ENCODE measurements at places on chromosomes 4 and X. TPM values are rescaled to one million over a fixed set of nuclear protein-coding genes. Genes with fewer than 3 reads are reported as not detected.

The BRS3 gene
- not detected for total RNA-seq

The TLR10 gene
- 0.59 TPM for total RNA-seq

The MAGIX gene
- total RNA-seq: 1.4 TPM

The ARX gene
- 0.10 TPM for total RNA-seq

The DIAPH2 gene
- 24.5 TPM for total RNA-seq

The ZNF157 gene
- 0.49 TPM for total RNA-seq

The NXF2B gene
- total RNA-seq: not detected

GRCh38 chr4:73066928-73067327 is 2.6 kb downstream of the COX18 start:
- no peak for DNase-seq

GRCh38 chrX:63434206-63434605 is 83.1 kb upstream of the SPIN4 start:
- DNase-seq: no peak

DNA sequence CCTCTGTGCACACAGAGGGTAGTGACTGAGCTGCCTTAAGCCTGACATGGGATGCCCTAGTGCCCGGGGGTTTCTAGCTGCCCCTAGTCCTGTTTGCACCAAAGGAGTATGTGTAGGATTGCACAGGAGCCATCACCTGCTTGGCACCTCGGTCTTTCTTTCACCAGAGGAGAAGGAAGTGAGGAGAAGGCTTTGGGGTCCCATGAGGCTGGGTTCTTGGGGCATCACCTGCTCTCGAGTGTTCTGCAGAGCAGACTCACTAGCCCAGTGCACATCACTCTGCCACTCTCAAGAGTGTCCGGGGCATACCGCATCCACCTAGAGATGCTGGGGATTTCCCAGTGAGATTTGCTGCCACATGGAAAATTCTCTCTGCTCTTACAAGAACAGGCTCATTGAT is 40.5 kb upstream of the GPR78 start:
- no peak for DNase-seq

DNA sequence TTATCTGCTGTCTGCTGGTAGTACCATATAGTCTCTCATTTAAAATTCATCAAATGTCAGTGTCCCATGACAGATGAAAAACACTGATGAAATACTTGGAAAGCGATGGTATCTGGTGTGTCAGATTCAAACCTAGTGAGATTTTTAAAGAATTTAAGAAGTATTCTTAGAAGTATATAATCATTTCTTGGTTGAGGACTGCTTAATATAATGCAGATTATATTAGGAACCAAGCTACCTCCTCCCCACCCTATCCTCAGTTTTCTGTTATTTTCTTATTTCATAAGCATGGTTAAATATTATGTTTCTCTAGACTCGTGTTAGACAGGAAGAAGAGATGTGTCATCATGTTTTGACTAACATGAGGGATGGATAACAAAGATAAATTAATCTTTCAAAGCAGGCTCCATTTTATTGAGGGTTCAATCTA is 118.5 kb downstream of the GLUD2 start:
- DNase-seq: no peak

DNA sequence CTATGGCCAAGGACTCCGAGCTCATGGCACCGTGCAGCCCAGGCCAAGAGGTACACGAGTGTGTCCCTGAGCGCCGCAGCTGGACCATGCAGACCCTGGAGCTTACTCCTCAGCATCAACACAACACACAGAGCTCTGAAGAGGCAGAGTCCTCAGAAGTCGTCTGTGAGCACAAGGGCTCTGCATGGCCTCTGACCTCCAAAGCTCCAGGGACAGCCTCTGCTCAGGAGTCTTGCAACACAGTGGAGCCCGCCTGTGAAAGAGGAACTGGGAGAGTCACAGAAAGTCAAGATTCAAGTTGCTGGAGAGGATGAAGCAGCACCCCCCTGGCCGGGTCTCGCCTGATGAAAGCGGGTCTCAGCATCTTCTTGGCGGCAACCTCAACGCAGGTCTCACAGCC is 2.9 kb downstream of the LRPAP1 start:
- DNase-seq: no peak

DNA sequence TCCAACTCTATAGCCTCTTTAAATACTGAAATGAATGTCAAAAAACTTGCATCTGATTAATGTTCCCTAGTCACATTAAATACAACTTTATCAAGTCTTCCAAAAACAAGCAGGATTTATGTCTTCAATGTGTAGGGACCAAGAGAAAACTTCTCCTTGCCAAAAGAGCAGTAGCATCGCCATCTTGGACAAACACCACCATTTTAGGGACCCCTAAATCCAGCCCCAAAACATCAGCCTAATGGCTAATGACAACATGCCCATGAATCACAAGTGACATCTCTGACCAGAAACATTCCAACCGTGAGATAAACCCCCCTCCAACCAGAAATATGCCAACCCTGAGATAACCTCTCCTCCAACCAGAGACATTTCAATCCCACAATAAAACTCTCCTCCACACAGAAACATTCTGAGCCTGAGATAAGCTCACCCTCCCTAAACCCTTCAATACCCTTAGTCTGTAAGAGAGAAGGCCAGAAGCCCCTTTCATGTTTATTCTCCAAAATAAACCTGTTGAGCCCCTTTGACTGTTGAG is 697.4 kb downstream of the TRAM1L1 start:
- no peak for DNase-seq

GRCh38 chr4:79047316-79047715 is 108.1 kb upstream of the PAQR3 start:
- no peak for DNase-seq

GRCh38 chr4:137676357-137676998 is 144.2 kb upstream of the PCDH18 start:
- no peak for DNase-seq

DNA sequence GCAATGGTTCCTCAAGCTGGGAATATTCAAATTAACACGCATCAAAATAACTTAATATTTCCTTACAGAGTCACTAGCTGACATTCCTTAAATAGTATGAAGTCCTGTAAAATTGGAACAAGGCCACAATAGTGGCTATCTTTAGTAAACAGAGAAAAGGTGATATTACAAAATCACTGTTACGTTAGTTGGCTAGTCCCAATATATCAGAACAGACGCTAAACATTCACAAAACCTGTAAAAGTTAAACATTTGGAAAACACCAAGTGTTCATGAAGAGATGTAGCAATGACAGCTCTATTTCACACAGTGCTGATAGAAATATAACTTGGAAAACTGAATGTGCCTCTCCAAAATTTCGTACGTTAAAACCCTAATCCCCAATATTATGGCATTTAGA is 61.0 kb upstream of the FAM47C start:
- no peak for DNase-seq

DNA sequence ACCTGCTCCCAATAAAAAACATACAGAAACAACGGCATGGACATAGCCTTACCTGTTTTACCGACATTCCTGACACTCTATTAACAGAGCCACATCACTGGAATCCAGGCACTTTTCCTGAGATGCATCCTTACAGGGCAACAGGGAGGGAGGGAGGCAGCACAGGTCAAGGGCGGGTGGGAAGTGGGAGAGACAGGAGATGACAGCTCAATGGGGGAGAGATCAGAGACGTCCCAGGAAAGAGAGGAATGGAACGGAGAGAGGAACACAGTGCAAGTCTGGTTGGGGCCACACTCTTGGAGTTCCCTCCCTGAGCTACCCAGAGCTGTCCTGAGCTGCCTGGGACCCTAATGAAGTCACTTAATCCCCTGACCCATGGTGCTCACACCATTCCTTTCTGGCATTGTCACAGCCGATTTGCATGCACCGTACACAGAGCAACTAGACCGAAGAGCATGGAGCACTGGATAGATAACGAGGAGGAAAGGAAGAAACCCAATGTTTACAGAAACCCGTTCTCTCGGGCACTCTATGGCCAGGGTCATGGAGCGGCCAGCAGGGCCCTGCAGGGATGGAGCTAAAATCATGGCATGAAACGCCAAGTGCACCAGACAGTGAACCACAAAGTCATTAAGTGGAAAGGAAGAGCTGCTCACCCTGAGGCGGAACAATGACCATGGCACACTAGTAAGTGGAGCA is 93.1 kb downstream of the NSUN7 start:
- DNase-seq: no peak

- no peak for DNase-seq
Measured at GRCh38 chr4:87188932-87189331, 31.5 kb downstream of the KLHL8 start.

DNA sequence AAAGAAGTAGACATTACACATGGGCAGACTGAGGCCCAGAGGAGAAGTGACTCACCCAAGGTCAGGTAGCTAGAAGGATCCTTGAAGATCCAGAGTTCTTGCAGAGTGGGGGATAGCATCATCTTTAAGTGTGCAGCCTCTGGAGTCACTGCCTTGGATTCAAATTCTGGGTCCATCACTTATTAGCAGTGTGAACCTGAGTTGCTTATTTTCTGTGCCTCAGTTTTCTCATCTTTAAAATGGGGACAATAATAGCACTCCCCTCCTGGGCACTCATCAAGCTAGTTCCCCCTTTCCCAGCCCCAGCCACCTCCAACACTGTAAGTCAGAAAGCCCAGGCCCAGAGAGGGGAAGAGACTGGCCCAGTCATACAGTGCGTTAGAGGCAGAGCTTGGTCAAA is 141.8 kb upstream of the PJA1 start:
- DNase-seq: no peak

GRCh38 chr4:1375051-1375721 is 28.2 kb downstream of the UVSSA start:
- DNase-seq: no peak

Measured in skin of body (tissue), 3 donors.